ENCODE measurements at places on chromosomes 5 and 9.
A peak's percentile ranks its signal among the peaks of the same experiment; 100 is the strongest.

DNA sequence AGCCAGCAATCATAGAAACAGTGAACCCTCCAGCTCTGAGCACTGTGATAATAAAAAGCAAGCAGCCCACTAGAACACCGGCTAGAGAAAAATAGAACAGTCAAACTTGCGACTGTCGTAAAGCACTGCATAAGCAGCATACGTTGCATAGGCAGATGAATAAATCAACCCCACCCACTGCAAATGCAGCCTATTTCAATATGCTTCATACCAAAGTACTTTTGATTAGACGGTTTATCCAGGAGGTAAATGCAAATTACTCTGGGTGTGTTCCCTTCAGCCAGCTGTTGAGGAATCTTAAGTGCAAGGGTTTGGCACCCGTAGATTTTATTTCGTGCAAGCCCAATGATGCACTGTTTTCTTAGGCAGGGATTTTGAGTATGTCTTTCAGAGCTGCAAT is 32.1 kb upstream of the ANKRD18A start:
- DNase-seq = no peak

DNA sequence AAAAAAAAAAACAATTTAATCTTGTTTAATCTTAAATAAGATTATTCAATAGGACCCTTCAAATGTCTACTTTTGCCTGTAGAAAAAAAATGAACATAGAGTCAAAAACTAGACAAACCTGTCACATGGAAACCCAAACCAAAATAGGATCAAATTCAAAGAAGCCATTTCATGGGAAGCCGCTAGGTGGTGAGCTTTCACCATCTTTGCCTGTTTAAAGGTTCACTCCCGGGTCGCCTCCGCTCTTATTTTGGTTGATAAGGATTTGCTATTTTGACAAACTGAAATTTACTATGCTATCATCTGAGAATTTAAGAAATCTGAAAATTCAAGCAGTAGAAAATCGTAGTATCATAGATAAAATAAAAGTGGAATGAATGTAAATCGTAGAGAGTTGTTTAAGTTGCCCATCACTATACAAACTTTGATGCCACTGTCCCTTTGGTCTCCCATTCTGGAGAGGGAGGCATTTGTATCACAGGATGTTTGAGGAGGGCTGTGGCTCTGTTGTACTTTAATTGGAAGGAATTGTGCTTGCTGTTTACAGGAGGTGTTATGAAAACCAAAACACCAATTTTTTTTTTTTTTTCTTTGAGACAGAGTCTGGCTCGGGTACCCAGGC is 43.5 kb upstream of the DNAH5 start:
- DNase-seq = peak; percentile 5

DNA sequence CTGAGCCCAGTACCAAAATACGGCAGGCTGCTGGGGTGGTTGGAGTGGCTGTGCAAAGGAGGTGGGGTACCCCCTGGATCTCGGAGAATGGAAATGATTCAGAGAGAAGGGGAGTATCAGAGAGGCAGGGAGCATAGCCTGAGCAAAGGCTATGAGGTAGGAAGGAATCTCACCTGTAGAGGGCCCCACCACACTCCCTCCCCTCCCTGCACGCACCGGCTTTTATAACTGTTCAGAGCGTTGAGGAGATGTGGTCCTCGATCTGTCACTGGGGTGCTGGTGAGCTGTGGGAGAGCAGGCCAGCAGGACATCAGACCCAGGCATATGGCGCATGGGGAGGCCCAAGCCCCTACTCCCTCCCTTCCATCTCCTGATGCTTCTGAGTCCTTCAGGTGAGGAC is 13.2 kb downstream of the PHF19 start:
- DNase-seq = no peak

DNA sequence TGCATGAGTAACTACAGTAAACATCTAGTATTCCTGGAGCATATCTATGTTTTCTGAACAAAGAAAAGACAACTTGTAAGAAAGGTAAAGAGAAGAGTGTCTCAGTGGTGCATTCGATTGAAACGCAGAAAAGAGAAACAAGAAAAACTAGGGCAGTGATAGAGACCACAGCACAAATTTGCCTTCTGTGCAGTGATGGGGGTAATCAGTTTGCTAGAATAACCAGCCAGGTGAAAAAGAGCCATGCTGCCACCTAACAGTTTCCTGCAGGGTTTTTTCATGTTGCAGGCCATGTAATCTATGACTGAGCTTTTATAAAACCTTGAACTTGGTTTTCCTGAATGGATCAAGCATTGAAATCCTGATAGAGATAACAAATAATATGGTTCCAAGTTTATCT is 198.4 kb upstream of the MEF2C start:
- no peak for DNase-seq

DNA sequence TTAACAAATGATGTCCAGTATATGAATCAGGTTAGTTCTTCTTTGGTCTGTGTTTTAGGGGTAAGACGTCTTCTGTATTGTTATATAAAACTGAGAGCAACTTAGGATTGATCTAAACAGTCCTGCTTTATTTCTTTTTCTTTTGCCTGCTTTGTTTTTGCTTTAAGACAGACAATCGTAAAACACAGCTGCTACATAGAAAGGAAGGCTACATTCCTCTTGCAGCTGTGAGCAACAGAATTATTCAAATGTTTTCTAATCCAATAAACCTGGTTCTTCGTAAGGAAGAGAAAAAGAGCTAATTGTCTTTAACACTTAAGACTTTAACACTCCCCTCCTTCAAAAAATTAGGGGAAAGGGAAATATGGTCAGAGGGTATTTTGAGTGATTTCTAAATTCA is 14.6 kb downstream of the FGF1 start:
- DNase-seq = no peak

GRCh38 chr5:1702318-1702717 is 97.3 kb downstream of the MRPL36 start:
- DNase-seq = no peak

DNA sequence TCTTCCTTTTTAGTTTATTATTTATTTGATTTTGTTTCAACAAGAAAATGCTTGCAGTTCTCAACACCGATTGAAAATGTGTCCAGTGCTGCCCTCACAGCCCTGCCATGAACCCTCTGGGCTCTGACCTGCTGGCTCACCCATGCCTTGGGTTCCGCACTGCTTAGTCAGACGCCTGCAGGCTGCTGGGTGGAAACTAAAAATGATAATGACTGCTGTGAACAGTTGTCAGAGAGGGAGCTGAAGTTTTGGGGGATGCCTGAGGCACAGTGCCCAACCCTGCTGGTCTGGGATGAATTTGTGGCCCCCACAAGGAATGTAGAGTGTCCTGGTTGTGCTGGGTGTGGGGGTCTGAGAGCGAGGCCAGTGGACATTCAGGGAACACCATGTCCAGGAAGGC is 22.2 kb upstream of the CFAP157 start:
- DNase-seq = no peak

DNA sequence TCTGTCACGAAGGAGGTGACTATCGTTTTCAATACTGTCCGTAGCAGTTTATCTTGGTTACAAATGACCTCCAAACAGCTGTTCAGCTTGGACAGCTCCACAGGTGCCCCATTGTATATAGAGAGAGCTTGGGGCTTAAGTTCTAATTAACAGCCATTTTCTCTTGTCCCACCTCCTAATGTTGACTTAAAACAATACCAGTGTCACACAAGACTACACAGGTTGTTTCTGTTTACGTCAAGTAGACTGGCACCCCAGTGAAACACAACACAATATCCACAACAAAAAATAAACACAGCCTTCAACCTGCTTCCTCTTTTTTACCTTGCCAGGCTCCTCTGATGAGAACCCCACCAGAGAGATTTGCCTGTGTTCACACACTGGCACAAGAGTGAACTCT is 39.8 kb upstream of the TLE1 start:
- DNase-seq = no peak

DNA sequence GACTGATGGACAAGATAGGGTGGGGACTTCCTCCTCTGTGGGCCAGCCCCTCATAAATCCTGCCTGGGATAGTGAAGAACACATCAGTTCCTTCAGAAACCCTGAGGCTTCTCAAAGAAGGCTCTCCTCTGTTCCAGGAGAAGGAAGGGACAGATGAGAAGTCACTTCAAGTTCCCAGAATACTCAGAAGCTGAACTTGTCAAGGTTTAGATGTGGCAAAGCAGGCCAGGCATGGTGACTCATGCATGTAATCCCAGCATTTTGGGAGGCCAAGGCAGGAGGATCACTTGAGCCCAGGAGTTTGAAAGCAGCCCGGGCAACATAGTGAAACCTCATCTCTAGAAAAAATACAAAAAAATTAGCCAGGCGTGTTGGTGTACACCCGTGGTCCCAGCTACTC is 38.5 kb downstream of the STOM start:
- no peak for DNase-seq

DNA sequence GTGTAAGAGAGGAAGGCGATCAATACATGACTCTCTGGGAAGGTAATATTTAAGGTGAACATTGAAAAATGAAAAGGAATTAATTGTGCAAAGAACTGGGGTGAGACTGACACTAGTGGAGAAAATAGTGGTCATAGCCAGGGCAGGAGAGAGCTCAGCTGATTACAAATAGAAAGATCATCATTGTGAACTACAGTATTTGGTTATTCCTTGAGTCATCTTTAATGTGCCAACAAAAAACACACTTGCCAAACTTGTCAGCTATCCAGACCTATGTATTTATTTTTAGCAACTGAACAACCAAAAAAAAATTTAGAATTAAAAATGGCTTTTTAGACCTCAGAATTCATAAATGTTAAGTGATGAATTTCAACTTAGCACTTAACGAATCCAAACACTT is 749.8 kb upstream of the CDH9 start:
- no peak for DNase-seq

DNA sequence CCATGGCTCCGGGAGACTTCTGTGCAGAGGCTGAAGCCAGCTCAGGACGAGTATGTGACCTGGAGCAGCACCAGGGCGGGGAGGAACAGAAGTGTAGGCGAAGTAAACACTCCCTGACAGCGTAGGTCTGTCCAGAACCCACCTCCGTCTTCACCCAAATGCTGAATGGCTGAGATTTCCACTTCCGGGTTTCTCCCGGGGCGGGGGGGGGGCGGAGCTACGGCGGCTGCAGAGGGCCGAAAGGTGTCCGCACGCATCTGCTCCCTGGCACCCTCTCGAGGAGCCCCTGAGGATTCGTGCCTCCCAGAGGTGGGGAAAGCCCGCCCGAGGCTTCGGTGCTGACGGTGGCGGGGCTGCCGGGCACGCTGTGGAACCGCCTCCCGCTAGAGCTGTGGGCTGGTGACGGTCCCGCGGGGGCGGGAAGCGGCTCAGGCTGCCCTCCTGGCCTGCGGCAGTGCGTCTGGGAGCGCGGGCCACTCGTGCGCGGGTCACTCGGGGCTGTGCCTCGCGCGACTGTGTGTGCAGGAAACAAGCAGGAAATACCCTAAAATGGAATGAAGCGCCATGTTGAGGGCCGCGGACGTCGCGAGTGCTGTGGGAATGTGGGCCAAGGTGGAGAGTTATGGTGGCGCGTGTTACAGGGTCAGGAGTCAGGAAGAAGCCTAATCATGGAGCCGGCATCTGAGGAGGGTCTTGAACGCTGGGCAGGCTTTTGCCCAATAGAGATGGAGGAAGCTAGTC is 1425.4 kb downstream of the FOXD4L5 start:
- no peak for DNase-seq

DNA sequence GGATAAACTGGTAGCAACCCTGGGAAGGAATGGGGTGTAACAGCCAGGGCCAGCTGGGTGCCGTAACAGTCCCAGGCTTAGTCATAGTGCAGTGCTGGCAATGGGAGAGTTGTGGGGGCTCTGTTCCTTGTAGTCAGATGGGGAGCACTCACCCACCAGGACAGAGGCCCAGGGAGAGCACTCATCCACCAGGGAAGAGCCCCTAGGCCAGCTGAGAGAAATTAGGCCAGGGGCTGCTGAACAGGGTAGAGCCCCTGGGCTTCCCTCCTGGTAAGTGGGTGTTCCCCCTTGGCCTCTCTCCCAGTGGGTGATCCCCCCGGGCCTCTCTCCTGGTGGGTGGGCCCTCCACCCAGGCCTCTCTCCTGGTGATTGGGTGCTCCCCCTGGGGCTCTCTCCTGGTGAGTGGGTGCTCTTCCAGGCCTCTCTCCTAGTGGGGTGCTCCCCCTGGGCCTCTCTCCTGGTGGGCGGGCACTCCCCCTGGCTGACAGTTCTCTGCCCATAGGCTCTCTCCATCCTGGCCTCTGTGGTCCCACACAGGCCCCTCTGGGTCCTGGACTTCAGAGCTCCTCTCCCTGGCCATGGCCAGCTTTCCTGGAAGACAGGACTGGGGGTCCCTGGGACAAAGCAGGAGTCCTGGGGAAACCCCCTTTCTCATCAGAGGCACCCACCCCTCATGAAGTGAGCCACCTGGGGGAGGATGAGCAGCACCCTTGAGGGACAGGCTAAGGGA is 13.4 kb downstream of the FGD3 start:
- DNase-seq = no peak

DNA sequence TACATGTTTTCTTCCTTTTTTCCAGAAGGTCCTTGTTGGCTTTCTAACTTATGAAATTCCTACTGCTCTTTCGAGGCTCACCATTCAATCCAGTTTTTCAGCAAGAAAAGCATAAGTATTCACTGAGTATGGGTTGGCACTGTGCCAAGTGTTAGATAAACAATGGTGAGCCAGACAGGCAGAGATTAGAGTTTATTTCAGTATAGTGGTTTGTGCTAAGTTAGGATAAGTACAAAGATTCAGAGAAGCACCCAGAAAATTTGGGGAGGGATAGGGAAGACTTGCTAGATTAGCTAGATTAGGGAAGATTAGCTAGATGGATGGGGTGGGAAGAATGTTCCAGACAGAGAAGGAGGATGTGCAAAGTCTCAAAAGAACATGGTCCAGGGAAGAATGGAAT is 122.9 kb downstream of the OXCT1 start:
- DNase-seq = no peak

DNA sequence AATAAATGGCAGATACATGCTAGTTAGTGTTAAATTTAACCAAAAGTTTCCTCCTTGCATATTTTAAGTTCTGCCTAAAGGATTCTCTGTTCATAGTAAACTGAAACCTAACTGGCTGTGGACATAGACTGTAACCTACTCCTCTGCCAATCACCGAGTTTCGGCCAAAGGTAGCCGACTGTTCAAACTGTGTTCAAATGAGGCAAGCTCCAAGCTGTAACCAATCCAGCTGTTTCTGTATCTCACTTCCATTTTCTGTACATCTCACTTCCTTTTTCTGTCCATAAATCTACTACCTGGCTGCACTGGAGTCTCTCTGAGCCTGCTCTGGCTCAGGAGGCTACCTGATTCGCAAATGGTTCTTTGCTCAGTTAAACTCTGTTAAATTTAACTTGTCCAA is 44.1 kb downstream of the KCNV2 start:
- no peak for DNase-seq

- no peak for DNase-seq
Observed at GRCh38 chr5:132677682-132678400, 4.1 kb downstream of the IL4 start.

DNA sequence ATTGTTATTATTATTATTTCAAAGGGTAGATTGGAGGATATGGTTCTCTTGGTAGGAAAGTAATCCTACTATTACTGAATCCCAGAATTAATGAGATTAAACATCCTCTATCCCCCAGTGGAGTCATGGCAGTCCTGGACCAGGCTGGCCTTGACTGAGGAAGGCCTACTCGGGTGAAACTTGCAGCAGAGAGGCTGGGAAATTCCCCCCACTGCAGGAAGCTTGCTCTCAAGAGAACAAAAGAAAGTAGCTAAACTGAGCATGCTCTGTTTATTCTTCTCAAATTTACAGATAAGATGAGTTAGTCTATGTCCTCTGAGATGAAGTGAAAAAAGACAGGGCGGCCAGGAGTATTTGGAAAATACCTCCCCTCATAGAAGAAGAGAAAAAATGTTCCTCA is 233.9 kb upstream of the RPS23 start:
- no peak for DNase-seq

Measured in substantia nigra (tissue), 51 donors.